ENCODE measurements at places on chromosomes 1 and 21.

- DNase-seq, result no peak
These were observed 46.1 kb downstream of the FAF1 start for GRCh38 chr1:50913954-50914353.

DNA sequence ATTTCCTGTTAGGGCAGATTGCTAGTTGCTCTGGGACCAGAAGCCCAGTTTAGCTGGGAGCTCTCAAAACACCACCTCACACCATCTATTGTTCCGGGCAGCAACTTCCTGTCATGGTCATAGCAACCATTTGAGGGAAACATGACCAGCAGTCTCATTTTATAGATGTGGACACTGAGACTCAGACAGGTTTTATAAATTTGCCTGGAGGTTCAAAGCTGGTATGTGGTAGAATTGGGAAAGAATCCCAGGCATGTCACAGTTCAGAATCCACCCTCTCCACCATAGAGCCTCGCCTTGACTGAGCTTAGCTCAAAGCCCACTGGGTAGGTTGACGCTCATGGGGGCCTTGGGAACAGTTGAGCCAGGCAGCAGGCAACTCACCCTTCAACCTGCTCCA is 14.0 kb upstream of the TRIM67 start:
- no peak for DNase-seq

DNA sequence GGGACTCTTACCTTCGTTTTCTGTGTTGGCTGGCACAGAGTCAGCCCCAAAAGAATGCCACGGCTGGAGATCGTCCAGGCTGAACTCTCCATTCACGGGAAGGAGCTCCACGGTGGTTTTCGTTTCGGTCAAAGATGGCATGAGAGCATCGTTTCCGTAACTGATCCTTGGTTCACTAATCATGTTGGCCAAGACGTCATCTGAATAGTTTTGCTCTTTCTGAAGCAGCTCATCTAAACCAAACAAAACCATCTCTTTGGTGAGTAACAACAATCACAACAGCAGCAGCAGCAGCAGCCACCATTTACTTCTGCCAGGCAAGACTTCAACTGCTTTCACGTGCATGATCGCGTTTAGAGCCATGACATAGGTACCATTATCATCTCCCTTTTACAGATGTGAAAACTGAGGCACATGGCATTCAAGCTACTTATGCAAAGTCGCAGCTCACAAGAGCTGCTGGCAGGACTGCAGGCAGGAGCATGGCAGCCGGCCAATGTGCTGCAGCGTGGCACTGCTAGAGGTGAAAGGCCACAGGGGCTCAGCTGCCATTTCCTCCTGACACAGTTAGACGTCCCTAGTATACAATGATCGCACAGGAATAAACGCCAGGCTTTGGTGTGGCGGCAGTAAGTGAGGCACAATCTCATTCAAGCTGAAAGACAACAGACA is 177.1 kb downstream of the GABPA start:
- no peak for DNase-seq

- DNase-seq, result no peak
These were observed 5.0 kb upstream of the ADAMTS1 start for GRCh38 chr21:26850116-26850643.

GRCh38 chr1:110328274-110328673 is 10.9 kb upstream of the RBM15 start:
- no peak for DNase-seq

- DNase-seq, result no peak
These were observed 170.4 kb downstream of the ACTL8 start for GRCh38 chr1:17925290-17926237.

- no peak for DNase-seq
These were observed 101.8 kb downstream of the PRDM16 start for GRCh38 chr1:3170561-3171453.

DNA sequence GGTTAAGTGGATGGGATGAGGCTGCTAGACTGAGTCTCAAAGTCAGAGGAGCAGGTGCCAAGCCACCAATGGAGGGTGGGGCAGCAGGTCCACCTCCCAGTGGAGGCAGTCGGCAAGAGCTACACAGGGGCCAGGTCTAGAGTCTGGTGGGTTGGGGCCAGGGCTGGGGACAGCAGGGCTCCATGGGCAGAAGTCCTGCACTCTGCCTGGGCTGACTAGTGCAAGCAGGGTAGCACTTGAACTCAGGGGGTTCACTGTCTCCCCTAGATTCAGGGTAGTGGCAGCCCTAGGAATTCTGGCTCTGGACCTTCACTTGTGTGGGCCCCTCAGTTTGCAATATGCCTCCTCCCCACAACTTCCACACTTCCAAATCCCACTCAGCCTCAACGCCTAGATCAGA is 66.2 kb downstream of the SYT6 start:
- no peak for DNase-seq

DNA sequence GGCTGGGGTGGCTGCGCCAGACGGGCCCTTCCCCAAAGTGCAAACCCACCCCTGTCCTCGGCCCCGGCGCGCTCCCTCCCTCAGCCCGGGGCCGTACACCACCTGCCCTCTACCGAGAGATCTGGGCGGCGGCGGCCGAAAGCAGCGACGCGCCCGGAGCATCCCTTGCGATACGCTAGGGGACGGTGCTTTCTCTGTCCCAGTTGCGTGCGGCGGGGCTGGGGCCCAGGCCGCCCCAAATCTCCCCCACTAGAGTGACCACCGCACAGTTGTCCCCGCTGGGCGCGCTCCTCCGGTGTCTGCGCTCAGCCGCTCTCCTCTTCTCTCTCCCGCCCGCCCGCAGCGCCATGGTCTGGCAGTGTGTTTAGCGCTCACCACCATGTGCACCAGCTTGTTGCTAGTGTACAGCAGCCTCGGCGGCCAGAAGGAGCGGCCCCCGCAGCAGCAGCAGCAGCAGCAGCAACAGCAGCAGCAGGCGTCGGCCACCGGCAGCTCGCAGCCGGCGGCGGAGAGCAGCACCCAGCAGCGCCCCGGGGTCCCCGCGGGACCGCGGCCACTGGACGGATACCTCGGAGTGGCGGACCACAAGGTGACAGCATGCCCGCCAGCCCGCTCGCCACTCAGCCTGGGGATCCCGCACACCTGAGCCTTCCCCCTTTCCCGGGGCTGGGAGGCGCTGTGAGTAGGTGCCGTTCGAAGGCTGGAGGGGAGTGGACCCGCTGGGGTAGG is 1.0 kb downstream of the ST6GALNAC5 start:
- DNase-seq, result peak; percentile 47

GRCh38 chr1:77560741-77561140 is 121.7 kb downstream of the ZZZ3 start:
- no peak for DNase-seq

- no peak for DNase-seq
These were observed 23.6 kb upstream of the SYT6 start for GRCh38 chr1:114177282-114177681.

- no peak for DNase-seq
These were observed 95.1 kb downstream of the TAS1R2 start for GRCh38 chr1:18764362-18764761.
